ENCODE measurements at places on chromosomes 3 and 15. TPM values are rescaled to one million over a fixed set of nuclear protein-coding genes. Genes with fewer than 3 reads are reported as not detected.
A peak's percentile ranks its signal among the peaks of the same experiment; 100 is the strongest.

The SLC6A20 gene
- not detected for total RNA-seq

The GXYLT2 gene
- 140 TPM for total RNA-seq

The IMPG2 gene
- total RNA-seq = 0.80 TPM

The OR5K2 gene
- total RNA-seq = not detected

The DYNLT2B gene
- total RNA-seq = 19.5 TPM

The MORC1 gene
- not detected for total RNA-seq

DNA sequence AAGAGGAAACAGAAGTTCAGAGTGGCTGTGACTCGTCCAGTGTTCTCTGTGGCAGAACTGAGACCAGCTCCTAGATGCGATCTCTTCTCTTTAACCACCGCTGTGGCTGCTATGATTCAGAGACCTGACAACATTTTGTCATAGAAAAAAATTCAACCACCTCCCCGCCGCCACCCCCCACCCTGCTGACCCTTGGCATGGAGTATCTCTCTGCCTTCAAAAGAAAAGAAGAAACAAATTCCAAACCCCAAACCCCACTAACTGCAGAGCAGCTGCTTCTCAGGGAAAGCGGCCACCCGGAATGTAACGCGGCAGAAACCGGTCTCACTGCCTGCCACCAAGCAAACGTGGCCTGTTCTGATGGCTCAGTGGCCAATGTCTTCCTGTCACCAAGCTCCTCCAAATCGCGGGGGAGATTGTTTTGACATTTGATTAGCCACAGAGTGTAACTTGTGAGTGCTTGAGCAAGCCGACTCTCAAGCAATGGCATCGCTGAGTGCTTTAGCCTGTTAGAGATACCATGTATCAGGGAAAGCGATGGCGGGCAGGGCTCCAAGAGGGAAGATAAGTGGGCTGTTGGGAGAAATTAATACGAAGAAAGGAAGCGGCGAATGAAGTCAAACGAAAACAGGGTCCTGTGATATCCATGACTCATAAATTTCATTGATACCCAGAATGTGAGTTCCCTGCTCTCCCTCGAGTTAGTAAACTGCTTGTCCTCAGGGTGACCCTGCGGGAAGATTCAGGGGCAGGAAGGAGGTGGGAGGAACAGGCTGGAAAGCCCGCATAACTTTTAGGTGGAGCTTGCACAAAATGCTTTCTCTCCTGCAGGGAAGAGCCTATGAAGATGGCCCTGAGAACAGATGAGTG lies 44.8 kb upstream of the TLE3 start:
- peaks cover 23% of the 10 kb centered on the region for H3K27me3 ChIP-seq
- H3K36me3 ChIP-seq = no peaks in the 10 kb centered on the region
- no peak for DNase-seq

DNA sequence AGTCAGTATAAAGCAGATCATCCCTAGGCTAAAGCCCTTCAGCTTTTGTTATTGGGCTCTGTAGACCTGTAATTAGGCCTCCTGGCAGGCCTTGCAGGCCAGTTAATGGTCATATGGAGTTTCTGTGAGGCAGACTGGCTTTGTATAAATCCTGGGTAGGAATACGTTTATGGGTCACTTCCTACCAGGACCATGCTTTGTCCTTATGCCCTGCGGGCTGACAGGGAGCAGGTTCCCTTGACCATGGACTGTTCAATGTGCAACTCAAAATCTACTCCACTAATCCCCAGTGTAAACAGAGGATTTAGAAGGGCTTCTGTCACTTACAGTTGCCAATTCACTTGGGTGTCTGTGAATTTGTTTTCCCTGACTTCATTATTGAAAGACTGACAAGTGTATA lies 202.7 kb upstream of the MLF1 start:
- H3K36me3 ChIP-seq = peaks cover 5% of the 10 kb centered on the region
- no peak for DNase-seq
- H3K27me3 ChIP-seq = no peaks in the 10 kb centered on the region
- no peaks in the 10 kb centered on the region for H3K4me1 ChIP-seq
- no peak overlapping the region for H3K27ac ChIP-seq

- H3K4me3 ChIP-seq = no peak within 1 kb of the TSS
- H3K4me1 ChIP-seq = peaks cover 3% of the 10 kb centered on the region
- no peak within 1 kb of the TSS for H3K27ac ChIP-seq
- no peak for DNase-seq
Observed at GRCh38 chr3:172522871-172523818, at the start of gene TNFSF10. Gene TNFSF10, minus strand, starts transcription at chr3:172523430. Its CDS starts 46 bp downstream, at chr3:172523384.

GRCh38 chr3:172134352-172134751 lies 95.0 kb downstream of the FNDC3B start:
- H3K4me1 ChIP-seq = peaks cover 80% of the 10 kb centered on the region
- H3K27me3 ChIP-seq = no peaks in the 10 kb centered on the region
- H3K27ac ChIP-seq = no peak overlapping the region
- H3K36me3 ChIP-seq = peaks cover 11% of the 10 kb centered on the region

DNA sequence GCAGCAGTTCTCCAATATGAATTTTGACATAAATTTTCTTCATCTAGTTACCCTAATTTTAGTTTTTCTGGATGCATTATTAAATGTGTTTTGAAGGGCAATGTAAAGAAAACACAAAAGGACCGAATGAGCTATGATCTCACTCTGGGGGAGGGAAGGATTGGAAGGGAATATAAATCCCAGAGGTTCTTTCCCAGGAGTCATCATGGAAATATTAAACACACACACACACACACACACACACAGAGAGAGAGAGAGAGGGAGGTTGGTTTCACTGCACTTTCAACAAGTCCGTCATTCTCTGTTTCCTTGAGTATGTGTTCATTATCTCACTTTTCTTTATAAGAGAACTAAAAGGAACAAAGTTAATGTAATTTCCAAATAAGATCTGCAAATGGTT lies 70.7 kb upstream of the DCBLD2 start:
- H3K4me1 ChIP-seq = peaks cover 44% of the 10 kb centered on the region
- H3K27ac ChIP-seq = peak overlapping the region; percentile 89
- H3K36me3 ChIP-seq = peaks cover 2% of the 10 kb centered on the region
- DNase-seq = no peak
- no peaks in the 10 kb centered on the region for H3K27me3 ChIP-seq

DNA sequence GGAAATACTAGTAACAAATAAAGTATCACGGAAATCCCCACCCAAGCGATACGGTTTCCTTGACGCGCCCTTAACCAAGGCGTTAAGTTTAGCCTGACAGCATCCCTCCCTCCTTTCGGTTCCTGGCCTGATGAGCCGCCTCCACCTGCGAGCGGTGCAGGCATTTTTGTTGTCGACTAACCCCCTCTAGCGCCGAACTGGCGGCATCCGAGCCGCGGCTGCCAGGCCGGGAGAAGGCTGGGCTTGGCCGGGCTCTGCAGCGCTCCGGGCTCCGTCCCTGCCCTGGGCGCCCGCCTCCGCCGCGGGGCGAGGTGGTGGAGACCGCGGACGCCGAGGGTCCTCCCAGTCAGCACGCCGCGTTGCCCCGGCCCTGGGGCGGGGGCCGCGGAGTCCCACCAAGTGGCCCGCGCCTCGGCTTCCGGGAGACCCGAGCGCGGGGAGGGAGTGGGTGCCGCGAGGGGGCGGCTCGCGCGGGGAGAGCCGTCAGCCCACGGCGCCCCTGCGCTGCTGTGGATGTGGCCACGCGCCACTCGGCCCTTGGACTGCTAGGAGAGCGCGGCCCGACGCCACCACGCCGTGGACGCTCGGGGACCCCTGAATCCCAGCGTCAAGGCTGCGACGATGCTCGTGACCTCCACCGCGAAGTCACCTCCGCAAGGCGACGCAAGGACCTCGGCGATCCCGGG lies 1.1 kb upstream of the EPHA6 start:
- H3K27me3 ChIP-seq = peaks cover 21% of the 10 kb centered on the region
- peaks cover 14% of the 10 kb centered on the region for H3K4me1 ChIP-seq
- H3K27ac ChIP-seq = no peak overlapping the region
- peak; percentile 91 for DNase-seq
- H3K36me3 ChIP-seq = no peaks in the 10 kb centered on the region
- H3K4me3 ChIP-seq = peak overlapping the region; percentile 82

DNA sequence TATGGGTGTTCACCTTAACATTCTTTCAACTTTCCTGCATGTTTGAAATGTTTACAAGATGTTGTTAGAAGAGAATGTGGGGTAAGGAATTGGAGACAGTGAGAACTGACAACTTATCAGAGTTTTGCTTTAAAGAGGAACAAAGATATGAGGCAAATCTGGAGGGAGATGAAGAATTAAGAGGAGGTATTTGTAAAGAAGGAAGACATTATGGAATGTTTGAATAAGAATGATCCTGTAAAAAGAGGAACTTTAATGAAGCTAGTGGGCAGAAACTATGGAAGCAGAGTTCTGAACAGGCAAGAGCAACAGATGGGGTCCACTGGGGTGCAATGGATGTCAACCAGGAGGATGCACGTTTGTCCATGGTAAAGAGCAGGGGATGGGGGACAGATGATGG lies 27.7 kb downstream of the PLD1 start:
- peaks cover 5% of the 10 kb centered on the region for H3K4me1 ChIP-seq
- no peak overlapping the region for H3K27ac ChIP-seq
- H3K36me3 ChIP-seq = no peaks in the 10 kb centered on the region
- DNase-seq = no peak
- H3K4me3 ChIP-seq = no peak overlapping the region

- H3K4me3 ChIP-seq = no peak overlapping the region
- DNase-seq = no peak
- no peaks in the 10 kb centered on the region for H3K27me3 ChIP-seq
- H3K4me1 ChIP-seq = peaks cover 13% of the 10 kb centered on the region
Observed at GRCh38 chr3:72957297-72957696, 39.3 kb upstream of the PPP4R2 start.

DNA sequence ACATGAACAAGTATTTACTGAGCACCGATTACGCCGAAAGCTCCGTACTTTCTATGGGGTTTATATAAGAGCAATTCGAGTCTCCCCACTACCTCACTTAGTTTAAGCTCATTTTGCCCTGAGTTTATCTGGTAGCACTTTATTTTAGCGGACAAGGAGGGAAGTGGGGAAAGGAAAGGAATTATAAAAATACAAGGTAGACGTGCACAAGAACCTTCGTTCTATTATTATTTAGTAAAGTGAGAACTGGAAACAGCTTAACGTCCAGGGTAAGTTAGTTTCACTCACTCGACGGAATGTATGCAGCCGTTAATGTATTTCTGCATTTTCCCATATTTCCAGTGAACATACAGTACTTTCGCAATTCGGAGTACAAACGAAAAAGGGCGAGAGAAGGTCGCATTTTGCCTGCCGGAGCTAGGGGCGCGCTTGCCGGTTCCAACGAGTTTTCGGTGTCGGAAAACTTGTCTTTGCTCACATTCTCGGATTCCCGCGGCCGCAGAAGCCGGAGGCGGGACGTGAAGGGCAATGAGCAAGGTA lies 1.2 kb upstream of the STT3B start:
- no peak for DNase-seq
- H3K36me3 ChIP-seq = no peaks in the 10 kb centered on the region
- no peaks in the 10 kb centered on the region for H3K27me3 ChIP-seq
- H3K4me3 ChIP-seq = peak overlapping the region; percentile 92

GRCh38 chr3:52787672-52788625 lies 6.6 kb upstream of the ITIH3 start:
- no peaks in the 10 kb centered on the region for H3K4me1 ChIP-seq
- H3K4me3 ChIP-seq = no peak overlapping the region
- H3K27ac ChIP-seq = no peak overlapping the region
- peaks cover 6% of the 10 kb centered on the region for H3K27me3 ChIP-seq

DNA sequence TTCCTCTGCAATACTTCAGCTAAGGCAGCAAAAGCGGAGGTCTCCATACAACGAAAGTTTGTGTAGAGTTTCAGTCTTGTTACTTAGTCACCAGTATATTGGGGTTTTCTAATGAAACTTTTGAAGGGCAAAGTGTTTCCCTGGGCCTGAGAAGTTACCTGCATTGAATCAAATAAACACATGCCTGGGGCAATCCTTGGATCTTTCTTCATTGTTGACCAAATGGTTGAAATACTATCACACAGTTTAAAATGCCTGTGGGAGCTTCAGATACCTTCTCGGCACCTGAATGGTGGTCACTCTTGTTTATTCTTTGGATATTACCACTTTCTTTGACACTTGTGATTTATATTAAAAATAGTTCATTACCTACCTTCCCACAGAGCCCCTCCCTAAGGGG lies 988 bp upstream of the CHSY1 start:
- H3K36me3 ChIP-seq = no peaks in the 10 kb centered on the region
- H3K4me3 ChIP-seq = peak overlapping the region; percentile 76
- peak overlapping the region; percentile 85 for H3K27ac ChIP-seq
- no peak for DNase-seq
- no peaks in the 10 kb centered on the region for H3K27me3 ChIP-seq

GRCh38 chr3:57673156-57673555 lies 19.7 kb downstream of the DENND6A start:
- no peak overlapping the region for H3K4me3 ChIP-seq
- peaks cover 5% of the 10 kb centered on the region for H3K36me3 ChIP-seq
- H3K27me3 ChIP-seq = no peaks in the 10 kb centered on the region
- no peak overlapping the region for H3K27ac ChIP-seq

- H3K4me1 ChIP-seq = no peaks in the 10 kb centered on the region
- H3K27ac ChIP-seq = no peak overlapping the region
- H3K4me3 ChIP-seq = no peak overlapping the region
- no peaks in the 10 kb centered on the region for H3K36me3 ChIP-seq
- DNase-seq = no peak
- H3K27me3 ChIP-seq = peaks cover 4% of the 10 kb centered on the region
Observed at GRCh38 chr3:135784557-135784956, 181.0 kb upstream of the PPP2R3A start.

DNA sequence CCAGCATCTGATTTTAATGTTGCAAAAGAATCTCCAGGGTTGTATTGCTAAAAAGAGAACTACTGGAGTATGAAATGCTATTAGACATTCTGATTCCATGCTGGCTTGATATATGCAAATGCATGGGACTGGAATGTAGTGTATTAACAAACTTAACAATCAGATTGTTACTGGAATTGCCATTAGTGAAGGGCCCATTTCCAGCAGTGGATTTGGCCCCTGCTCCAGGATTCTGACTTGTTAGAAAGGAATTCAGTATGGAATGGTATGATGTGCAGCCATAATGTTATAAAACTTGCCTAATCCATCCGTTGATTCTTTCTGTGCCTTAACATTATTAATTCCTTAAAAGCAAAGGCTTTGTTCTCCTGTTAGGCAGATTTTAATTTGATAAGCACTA lies 7.9 kb downstream of the ARRDC4 start:
- peaks cover 11% of the 10 kb centered on the region for H3K4me1 ChIP-seq
- H3K4me3 ChIP-seq = no peak overlapping the region
- peaks cover 23% of the 10 kb centered on the region for H3K36me3 ChIP-seq
- H3K27ac ChIP-seq = no peak overlapping the region

DNA sequence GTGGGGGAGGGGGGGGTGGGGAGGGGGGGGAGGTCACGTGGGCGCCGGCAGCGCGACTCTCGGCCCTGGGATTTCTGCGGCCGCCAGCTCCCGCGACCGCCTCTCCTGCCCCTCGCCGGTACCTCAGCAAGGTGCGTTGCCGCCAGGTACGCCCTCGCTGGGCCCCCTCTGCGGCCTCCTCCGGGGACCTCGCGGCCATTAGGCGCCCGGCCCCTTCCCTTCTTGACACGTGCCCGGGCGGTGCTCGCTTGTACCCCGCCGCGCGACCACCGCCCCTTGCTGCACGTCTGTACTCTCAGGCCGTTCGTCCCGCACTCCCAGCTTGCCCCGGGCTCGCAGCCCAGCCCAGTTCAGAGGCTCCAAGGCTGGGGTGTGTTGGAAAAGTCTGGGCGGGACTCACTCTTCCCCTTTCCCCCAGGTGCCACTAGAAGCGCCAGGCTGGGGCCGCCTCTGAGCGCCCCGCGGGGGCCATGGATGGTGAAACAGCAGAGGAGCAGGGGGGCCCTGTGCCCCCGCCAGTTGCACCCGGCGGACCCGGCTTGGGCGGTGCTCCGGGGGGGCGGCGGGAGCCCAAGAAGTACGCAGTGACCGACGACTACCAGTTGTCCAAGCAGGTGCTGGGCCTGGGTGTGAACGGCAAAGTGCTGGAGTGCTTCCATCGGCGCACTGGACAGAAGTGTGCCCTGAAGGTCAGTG lies at the start of gene MAPKAPK3:
Gene MAPKAPK3 (plus strand): TSS at position 56 of the 696 bp plus-strand sequence. CDS start 415 bp downstream, at position 471.
- peak within 1 kb of the TSS; percentile 89 for H3K27ac ChIP-seq
- H3K36me3 ChIP-seq = no peaks in the 10 kb centered on the region
- H3K4me1 ChIP-seq = peaks cover 28% of the 10 kb centered on the region
- H3K4me3 ChIP-seq = peak within 1 kb of the TSS; percentile 88
- no peaks in the 10 kb centered on the region for H3K27me3 ChIP-seq
- no peak for DNase-seq
